ENCODE measurements at places on chromosomes 6 and 20.

DNA sequence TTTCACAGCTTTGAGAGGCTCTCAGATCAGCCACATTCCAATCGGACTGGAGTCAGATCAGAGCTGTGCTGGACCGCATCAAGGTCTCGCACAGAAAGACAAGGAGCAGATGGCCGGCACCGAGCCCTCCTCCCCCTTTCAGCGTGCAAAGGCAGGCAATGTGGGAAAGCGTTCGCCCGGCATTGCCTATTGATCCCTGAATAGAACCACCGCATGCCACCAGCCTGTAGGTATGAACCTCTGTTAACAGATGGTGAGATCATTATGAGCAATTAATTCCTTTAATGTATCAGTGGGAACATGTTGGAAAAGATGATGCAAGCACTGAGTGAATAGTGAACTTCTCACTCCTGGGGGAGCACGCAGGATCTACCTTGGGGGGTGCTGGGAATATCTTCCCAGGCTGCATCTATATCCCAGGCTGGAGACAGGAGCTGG, 117.5 kb upstream of the ID4 start:
- DNase-seq = no peak

GRCh38 chr6:110756817-110757216, 58.5 kb downstream of the CDK19 start:
- DNase-seq = peak; percentile 47

- no peak for DNase-seq
Observed at GRCh38 chr6:35489995-35490791, 6.7 kb downstream of the TEAD3 start.

DNA sequence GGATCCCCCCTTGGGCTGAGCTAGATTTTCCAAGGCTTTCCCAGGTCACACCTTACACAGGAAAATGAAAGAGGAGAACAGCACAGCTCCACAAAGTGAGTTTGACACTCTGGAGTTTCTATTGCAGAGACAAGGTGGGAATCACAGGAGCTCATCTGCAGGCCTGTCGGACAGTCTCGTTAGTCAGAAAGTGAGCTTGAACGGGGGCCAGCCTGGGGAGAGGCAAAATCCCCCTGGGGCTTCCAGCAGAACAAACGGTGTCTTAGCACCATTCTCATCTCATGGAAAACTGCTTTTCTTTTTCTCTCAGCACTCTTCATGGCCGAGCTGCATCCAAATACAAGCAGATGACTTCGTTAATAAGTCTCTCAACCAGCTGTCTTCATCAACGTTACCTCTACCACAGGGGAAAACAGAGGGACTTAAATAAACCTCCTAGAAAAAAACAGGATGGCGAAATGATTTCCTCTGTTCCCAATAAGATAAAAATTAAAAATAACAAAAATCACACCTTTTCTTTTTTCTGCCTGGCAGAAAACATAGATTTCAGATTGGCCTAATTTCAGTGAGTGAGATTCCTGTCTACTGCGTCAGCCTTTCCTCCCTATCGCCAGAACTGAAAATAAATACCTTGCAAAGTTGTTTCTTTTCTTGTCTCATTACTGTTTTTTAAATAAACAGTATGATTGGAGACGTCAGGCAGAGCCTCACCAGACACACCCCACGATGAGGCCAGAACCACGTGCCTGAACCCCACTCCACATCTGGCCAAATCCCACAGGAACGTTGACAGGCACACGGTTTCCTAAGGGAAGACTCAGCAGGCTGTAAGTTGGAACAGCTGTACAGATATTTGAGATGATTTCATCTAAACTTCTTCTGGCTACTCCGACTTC, 219.0 kb downstream of the TTLL2 start:
- DNase-seq = no peak

DNA sequence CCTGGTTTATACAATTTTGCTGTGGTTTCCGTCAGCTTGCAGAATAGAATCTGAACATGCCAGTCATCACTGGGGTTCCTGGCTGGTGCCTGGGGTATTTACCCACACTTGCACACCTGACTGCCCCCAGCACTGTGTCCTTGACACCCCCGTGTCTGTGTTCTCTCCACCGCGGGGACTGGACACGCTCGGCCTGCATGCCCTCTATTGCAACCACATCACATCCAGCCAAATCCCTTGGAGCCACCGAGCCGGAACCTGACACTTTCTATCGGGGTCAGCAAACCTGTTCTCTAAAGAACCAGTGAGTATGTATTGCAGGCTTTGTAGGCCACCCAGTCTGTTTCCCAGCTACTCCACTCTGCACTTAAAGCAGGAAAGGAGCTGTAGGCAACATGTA, 527.5 kb downstream of the PRKN start:
- DNase-seq = no peak

GRCh38 chr6:9875605-9876353, 539.1 kb downstream of the TFAP2A start:
- DNase-seq = no peak
